ENCODE measurements at places on chromosomes 2 and 18.

DNA sequence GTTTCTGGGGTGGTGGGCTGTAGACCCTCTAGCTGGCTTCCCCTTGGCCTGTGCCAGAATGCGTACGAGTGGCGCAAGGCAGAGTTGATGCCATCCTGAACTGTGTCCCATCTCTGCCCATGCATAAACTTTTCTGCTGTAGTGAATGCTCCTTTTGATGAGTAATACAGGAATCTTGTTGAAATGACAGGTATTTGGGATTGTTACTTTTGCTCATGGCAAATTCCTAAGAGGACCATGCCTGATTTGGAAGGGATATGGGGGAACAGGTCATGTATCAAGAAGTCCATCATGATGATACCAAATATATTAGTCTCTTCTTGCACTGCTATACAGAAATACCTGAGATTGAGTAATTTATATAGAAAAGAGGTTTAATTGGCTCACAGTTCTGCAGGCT is 648.0 kb downstream of the SLC4A3 start:
- DNase-seq = no peak

- no peak for DNase-seq
Observed at GRCh38 chr18:58143386-58143785, 99.4 kb downstream of the NEDD4L start.

GRCh38 chr2:1173528-1173927 is 222.9 kb downstream of the SNTG2 start:
- DNase-seq = no peak

DNA sequence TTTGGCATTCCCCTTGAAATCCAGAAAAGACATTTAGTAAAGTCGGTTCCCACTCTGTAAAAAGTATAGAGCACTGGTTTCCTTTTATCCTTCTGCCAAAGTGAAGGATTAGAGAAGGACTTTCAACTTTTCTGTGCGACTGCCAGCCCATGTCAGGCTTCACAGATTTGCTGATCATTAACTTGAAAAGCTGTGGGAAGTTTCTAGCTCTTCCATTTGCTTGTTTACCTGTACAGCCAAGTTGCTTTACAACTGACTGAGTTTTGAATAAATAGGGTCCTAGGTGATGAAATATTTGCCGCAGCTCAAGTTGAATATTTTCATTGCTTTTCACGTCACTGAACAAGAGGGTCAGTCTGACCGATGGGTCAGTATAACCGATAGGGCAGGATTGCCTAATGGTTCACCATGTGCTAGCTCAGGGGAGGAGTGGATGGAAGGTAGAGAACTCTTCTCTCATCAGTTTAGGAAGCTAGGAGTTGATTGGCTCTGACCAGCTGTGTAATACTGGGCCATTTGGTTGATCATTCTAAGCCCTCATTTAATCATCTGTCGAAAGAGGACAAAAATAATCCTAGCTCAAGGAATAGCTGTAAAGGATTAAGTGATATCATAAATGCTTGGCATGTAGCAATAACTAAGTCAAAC is 30.4 kb downstream of the UPP2 start:
- DNase-seq = peak; percentile 57
